Thymus (tissue), 14 donors: ENCODE measurements at places on chromosomes 11 and 22.

DNA sequence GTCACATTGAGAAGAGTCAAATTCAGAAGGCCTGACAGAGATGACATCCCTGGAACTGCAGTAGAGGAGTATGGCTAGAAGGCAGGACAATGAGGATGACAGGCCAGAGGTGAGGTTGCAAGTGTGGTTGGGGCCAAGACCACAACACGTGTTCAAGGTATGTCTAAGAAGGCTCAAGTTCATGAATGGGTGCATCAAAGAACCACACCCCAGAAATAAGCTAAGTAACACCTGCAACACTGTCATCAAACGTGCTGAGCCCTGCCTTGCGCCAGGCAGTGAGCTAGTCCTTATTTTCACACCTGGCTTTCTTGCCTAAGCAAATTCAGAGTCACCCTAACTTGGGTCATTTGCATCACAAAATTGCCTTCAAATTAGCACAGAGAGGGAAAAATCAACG is 313.6 kb downstream of the KIRREL3 start:
- DNase-seq: no peak

- DNase-seq: no peak
Observed at GRCh38 chr11:36105743-36106581, 162.1 kb downstream of the LDLRAD3 start.

DNA sequence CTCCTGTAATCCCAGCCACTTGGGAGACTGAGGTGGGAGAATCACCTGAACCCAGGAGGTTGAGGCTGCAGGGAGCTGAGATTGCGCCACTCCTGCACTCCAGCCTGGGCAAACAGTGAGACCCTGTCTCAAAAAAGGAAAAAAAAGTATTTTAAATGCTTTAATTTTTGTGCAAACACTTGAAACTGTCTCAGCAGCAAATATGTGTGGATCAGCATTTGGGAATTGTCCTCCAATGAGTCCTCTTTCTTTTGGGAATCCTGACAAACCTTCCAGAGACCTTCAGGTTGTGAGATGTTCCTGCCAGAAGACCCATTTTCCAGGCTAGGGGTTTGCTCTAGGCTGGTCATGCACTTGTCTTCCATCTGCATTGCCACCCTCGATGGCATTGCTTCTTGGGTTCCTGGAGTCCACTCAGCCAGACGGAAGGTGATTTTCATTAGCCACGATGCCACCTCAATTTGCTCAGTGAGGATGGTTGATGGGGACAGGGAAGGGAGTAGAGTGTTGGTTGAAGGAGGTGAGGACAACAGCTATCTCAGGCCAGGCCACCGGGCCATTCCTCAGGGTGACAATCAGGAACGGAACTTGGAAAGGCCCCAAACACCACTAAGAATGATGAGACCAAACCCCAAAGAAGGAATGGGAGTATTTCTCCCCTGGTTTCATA is 55.4 kb downstream of the ST14 start:
- DNase-seq: no peak

- DNase-seq: no peak
Observed at GRCh38 chr22:22061085-22062077, 78.8 kb upstream of the TOP3B start.

DNA sequence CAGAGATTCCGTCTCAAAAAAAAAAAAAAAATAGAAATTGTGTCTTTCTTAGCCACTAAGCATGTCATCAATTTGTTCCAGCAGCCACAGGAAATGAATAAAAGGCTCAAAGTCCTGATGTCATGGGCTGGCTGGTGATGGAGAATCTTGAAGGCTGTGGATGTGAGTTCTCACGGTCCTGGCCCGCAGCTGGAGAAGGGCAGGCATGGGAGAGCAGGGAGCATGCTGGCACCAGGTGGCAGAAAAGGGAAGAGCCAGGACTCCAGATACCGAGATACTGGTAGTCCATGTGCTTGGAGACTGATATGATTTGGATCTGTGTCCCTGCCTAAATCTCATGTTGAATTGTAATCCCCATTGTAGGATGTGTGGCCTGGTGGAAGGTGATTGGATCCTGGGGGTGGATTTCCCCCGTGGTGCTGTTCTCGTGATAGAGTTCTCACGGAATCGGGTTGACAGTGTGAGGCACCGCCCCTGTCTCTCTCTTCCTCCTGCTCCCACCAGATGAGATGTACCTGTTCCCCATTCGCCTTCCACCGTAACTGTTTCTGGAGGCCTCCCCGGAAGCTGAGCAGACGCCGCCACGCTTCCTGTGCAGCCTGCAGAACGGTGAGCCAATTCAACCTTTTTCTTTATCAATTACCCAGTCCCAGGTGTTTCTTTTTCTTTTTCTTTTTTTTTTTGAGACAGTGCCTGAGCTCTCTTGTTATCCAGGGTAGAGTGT is 18.1 kb downstream of the MRGPRD start:
- DNase-seq: peak; percentile 23

- DNase-seq: peak; percentile 38
Observed at GRCh38 chr22:22720201-22720723, 75.8 kb downstream of the GGTLC2 start.

DNA sequence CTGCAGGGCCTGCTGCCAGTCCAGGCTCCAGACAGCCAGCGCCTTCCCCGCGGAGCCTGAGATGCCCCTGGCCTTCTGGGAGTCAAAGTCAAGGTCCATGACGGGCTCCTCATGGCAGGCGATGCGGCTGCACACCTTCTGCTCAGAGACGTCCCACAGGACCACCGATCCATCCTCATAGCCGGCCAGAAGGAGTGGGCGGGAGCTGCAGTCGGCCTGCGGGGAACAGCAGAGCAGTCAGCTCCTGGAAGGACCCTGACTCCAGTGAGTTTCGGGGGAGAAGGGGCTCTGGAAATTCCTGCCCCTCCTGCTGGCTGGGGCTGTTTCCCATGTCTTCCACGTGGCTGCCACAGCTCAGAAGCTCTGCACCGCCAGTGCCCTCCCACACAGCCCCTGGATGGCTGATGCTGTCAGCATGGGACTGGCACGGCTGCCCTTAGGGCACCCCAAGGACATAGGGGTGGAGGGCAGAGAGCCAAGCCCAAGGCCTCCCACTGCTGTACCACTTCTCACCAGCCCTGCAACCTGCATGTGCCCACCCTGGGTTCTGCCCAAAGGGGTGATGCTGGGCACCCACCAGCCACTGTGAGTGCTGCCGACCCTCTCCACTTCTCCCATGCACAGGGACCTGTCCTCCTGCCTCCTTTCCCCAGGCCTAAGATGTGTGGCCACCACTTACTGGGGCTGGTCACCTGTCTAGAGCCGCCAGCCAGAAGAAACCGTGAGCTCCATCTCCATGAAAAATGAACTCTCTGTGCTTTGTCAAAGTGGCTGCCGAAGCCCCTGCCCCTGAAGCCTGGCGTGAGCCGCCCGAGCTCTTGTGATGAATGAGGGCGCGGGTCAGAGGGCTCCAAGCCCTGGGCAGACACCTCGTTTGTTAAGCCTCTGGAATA is 41.7 kb downstream of the TBX1 start:
- no peak for DNase-seq

GRCh38 chr11:12222055-12222792 is 111.8 kb downstream of the MICAL2 start:
- no peak for DNase-seq

- DNase-seq: peak; percentile 37
Observed at GRCh38 chr22:40107244-40107643, 70.5 kb upstream of the TNRC6B start.

- no peak for DNase-seq
Observed at GRCh38 chr22:28450109-28450508, 229.5 kb downstream of the TTC28 start.

DNA sequence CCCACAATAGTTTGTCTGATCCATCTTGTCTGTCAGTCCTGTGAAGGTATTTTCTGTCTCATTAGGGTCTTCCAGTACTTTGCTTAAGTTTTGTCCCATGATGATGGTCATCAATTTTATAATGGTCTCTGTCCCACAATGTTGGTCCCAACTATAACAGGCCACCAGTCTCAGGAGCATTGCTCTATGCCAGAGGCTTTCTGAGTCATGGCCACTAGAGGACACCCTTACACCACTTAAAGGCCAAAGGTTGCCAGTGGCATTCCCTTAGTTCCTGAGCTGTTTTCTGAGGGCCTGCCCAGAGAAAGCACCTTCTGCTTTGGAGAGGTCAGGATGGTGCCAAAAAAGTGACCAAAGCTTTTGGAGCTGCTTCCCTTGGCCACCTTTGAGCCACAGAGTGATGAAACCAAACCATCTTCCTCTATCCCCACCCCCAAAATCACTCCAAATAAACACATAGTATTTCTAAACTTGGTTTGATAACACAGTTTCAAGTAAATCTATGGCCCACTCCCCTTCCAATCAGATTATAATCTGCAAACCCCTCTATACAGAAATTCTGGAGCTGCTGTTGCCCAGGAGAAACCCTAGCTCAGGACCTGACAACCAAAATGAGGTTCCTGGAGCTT is 19.3 kb downstream of the EIF3F start:
- no peak for DNase-seq

DNA sequence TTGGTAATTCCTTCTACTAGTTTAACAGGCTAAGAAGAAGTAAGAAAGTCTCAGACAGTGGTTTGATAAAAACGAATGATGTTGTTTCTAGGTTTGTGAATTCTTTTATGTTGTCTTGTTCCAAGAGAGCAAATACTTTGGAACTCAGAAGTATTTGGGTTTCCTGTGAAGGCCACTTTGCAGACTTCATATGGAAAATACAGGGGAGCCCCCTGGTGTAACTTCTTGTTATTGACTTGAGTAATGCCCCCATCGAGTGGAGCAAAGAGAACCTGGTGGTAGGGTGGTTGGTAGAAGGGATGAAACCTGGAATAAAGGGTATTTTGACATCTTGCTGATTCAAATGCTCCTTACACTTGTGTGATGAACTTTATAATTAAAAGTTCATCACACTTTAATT is 40.0 kb upstream of the PTH start:
- DNase-seq: no peak

DNA sequence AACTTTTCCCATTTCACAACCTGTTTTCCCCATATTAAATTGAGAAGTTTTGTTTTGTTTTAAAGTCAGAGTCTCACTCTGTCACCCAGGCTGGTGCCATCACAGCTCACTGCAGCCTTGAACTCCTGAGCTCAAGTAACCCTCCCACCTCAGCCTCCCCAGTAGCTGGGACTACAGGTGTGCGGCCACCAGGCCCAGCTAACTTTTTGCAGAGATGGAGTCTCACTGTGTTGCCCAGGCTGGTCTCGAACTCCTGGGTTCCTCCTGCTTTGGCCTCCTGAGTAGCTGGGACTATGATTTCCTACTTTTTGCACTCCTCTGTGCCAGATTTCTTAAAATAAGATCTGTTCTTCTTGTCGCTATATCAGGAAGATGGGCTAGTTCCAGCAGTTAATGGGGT is 44.9 kb downstream of the GNB1L start:
- no peak for DNase-seq

- no peak for DNase-seq
Observed at GRCh38 chr11:113906516-113906915, 1.9 kb downstream of the HTR3B start.

GRCh38 chr11:134711588-134711987 is 299.5 kb upstream of the B3GAT1 start:
- DNase-seq: no peak

DNA sequence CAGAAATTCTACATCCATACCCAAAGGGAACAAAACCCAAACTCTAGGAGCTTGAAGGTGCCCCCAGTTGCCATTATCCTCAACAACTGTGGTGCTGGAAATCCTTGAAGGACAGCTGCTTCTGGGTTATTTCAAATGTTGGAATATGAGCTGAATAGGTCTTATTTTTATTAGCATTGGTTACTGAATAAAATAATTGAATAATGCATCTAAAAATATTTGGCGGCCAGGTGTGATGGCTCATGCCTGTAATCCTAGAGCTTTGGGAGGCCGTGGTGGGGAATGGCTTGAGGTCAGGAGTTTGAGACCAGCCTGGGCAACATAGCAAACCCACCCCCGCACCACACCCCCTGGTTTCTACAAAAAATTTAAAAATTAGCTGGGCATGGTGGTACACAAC is 10.9 kb downstream of the PAMR1 start:
- no peak for DNase-seq

- DNase-seq: no peak
Observed at GRCh38 chr11:25602959-25603358, 729.0 kb upstream of the ANO3 start.

DNA sequence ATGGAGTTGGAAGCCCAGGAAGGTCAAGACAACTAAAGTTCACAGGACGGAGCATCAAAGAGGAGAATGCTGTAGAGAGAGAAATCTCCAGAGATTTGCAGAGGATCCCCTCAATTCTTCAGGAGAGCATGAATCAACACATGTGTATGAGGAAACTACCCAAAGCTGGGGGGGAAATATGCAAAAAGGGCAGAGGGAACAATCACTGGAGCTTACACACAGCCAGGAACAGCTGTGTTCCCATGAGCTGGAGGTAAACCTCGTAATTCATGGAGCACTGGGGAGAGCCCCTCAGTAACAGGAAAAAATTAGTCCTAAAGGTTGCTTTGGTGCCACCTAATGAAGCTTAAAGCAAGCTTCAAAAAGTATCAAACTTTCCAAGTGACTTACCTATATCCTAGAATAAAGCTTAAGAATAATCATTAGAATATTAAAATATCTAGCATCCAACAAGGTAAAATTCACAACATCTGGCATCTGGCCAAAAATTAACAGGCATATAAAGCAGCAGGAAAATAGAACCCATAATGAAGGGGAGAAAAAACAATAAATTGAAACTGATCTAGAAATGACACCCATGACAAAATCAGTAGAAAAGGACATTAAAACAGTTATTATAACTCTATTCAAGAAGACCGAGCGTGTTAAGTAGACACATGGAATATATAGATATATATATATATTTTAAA is 134.2 kb downstream of the STK33 start:
- DNase-seq: no peak

DNA sequence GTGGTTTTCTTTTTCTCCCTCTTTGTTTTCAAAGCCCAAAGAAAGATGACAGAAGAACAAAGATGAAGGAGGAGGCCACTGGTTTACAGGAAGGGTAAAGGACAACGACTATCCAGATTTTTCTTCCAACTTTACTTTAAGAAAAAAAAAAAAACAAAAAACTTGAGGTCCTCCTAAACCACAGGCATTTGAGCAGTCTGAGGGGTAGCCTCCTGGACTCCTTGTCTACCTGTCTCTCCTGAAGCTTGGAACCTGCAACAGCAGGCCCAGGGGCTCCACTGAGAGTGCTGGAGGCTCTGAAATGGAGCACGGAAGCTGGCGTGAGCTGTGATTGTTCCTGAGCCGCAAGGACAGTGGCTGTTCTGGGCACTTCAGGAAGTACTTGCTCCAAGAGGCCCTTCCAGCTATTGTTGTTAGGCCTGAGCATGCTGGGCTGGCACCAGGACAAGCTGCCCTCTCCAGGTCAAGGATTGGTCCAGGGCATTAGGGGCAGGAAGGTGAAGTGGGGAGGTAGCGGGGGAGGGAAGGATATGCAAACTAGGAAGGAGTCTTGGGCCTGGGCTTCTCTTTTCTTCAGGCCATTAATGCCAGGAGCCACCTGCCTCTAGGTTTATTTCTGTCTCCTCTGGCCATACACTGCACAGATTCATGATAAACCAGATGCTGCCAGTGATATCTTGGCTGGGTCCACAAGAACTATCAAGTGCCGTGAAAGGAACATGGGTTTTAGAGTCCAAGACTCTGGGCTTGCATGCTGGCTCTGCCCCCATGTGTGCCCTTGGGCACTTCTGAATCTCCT is 147.3 kb downstream of the CCDC34 start:
- no peak for DNase-seq
